ENCODE measurements at places on chromosomes 5 and 9. TPM values are rescaled to one million over a fixed set of nuclear protein-coding genes. Genes with fewer than 3 reads are reported as not detected.

DNA sequence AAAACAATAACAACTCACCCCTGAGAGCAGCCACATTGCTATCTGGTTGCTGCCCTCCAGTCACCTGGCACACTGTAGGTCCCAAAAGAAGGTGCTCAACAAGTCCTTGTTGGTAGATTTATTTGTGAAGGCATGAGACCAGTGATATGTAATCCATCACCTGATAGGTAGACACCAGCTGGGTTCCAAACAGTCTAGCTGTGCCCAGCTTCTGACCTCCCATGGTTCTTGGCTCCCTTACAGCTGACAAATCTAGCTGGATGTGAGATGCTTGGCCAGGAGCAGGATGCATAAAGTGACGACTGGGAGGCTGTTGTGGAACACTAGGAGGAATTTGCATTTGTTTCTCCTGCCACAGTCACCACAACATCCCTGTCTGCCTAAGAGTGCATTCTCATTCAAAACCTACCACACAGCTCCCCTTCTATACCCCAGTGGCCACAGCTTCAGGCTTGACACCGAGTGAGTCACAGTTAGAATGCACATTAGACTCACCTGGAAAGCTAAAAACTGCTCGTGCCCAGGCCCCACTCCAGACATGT, 7.8 kb upstream of the VLDLR start:
- no peak overlapping the region for H3K27ac ChIP-seq
- no peaks in the 10 kb centered on the region for H3K4me1 ChIP-seq
- H3K27me3 ChIP-seq = no peaks in the 10 kb centered on the region
- no peak for DNase-seq
- H3K36me3 ChIP-seq = no peaks in the 10 kb centered on the region

GRCh38 chr5:126138281-126138931, 284.8 kb upstream of the GRAMD2B start:
- DNase-seq = peak; percentile 75
- no peaks in the 10 kb centered on the region for H3K4me1 ChIP-seq
- no peak overlapping the region for H3K27ac ChIP-seq
- no peaks in the 10 kb centered on the region for H3K27me3 ChIP-seq
- H3K4me3 ChIP-seq = peak overlapping the region; percentile 40

- H3K36me3 ChIP-seq = peaks cover 2% of the 10 kb centered on the region
- H3K4me3 ChIP-seq = peak overlapping the region; percentile 1
- peaks cover 7% of the 10 kb centered on the region for H3K4me1 ChIP-seq
Observed at GRCh38 chr5:52947208-52947607, 41.9 kb upstream of the ITGA2 start.

GRCh38 chr5:133108481-133108921, 56.7 kb downstream of the HSPA4 start:
- no peaks in the 10 kb centered on the region for H3K4me1 ChIP-seq
- H3K36me3 ChIP-seq = peaks cover 2% of the 10 kb centered on the region
- DNase-seq = no peak
- H3K4me3 ChIP-seq = no peak overlapping the region
- no peaks in the 10 kb centered on the region for H3K27me3 ChIP-seq
- H3K27ac ChIP-seq = no peak overlapping the region

- peaks cover 8% of the 10 kb centered on the region for H3K36me3 ChIP-seq
- no peak overlapping the region for H3K4me3 ChIP-seq
- H3K27me3 ChIP-seq = no peaks in the 10 kb centered on the region
- H3K4me1 ChIP-seq = no peaks in the 10 kb centered on the region
- H3K27ac ChIP-seq = no peak overlapping the region
- no peak for DNase-seq
Observed at GRCh38 chr5:151144275-151144674, 13.3 kb downstream of the ANXA6 start.

- H3K4me3 ChIP-seq = no peak overlapping the region
- no peaks in the 10 kb centered on the region for H3K4me1 ChIP-seq
- H3K27ac ChIP-seq = no peak overlapping the region
- no peak for DNase-seq
- H3K27me3 ChIP-seq = no peaks in the 10 kb centered on the region
- no peaks in the 10 kb centered on the region for H3K36me3 ChIP-seq
Observed at GRCh38 chr5:113242481-113243348, 192.1 kb downstream of the TSSK1B start.

DNA sequence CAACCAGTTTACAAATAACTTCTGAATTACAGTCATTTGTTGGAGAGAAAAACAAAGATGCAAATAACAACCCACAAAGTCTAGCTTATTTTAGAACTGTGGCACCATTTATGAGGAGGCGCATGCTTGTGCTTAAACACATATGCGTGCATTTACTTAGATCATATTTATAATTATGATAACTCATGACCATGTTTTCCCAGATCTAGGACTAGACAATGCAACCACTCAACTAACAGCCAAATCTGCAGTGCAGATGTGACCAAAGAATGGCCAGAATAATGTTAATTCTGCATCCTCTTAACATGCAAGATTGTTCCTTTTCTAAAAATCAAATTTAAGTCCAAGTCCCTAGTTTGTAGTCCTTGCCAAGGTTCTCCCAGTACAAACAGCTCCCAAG, 167.3 kb upstream of the FST start:
- no peak for DNase-seq
- H3K4me3 ChIP-seq = no peak overlapping the region
- H3K27ac ChIP-seq = no peak overlapping the region
- no peaks in the 10 kb centered on the region for H3K27me3 ChIP-seq

DNA sequence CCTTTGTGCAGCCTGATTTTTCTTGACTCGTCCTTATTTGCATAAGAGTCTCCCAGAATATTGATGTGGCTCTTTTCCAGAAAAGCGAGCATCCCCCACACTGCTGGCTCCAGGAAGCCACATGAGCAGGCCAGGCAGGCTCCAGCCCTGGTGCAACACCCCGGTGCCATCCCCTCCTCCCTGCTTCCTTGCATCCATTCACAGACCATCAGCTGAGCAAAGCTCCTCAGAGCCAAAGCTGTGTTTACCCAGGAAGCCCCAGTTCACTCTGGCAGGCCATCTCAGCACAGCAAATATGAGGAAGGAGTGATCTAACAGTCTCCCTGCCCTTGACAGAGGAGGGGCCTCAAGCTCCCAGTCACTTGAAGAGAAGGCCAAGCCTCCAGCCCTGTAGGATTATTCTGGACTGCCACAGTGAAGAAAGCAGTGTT, 34.4 kb downstream of the INSYN2B start:
- DNase-seq = peak; percentile 36
- H3K4me3 ChIP-seq = no peak overlapping the region
- H3K27ac ChIP-seq = no peak overlapping the region
- no peaks in the 10 kb centered on the region for H3K36me3 ChIP-seq
- H3K4me1 ChIP-seq = no peaks in the 10 kb centered on the region

DNA sequence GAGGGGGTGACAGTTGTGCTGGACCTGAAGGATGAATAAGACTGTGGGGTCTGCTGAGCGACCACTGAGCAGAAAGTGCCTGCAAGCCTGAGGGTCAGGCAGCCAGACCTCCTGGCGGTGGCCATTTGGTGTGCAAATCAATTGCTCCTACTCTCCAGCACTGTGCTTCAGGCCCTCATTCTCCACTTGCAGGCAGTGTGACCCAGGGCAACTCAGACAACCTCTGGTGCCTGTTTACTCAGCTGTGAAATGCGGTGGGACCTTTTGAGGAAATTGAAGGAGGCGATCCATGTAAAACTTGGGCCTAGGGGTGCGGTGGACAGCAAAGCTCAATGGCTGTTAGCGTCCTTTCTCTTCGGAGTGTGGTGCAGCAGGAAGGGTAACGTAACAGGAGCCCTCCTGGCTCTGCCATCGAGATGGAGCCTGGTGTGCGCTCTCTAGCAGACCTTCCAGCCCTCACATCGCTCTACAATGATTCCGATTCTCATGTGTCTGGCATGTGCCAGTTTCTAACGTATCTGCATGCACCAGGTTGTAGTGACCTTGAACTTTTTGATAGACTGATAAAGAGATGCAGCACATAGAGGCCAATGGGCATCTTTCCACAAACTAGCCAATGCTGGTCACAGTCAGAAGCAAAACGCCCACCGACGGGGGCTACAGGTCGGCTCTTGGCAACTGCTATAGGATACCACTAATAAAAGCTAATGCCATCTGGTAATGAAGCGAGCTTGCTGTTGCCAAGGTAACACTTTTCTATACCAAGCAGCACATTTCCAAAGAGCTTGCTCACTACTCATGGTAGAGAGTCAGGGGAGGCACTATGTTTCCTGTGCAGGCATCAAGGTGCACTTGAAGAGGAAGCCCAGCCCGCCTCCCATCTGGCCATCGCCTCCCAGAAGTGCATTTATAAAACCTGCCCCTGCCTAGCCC, 159.7 kb upstream of the RAPGEF1 start:
- no peak overlapping the region for H3K4me3 ChIP-seq
- DNase-seq = no peak
- H3K36me3 ChIP-seq = no peaks in the 10 kb centered on the region
- no peak overlapping the region for H3K27ac ChIP-seq
- H3K4me1 ChIP-seq = no peaks in the 10 kb centered on the region
- H3K27me3 ChIP-seq = no peaks in the 10 kb centered on the region

DNA sequence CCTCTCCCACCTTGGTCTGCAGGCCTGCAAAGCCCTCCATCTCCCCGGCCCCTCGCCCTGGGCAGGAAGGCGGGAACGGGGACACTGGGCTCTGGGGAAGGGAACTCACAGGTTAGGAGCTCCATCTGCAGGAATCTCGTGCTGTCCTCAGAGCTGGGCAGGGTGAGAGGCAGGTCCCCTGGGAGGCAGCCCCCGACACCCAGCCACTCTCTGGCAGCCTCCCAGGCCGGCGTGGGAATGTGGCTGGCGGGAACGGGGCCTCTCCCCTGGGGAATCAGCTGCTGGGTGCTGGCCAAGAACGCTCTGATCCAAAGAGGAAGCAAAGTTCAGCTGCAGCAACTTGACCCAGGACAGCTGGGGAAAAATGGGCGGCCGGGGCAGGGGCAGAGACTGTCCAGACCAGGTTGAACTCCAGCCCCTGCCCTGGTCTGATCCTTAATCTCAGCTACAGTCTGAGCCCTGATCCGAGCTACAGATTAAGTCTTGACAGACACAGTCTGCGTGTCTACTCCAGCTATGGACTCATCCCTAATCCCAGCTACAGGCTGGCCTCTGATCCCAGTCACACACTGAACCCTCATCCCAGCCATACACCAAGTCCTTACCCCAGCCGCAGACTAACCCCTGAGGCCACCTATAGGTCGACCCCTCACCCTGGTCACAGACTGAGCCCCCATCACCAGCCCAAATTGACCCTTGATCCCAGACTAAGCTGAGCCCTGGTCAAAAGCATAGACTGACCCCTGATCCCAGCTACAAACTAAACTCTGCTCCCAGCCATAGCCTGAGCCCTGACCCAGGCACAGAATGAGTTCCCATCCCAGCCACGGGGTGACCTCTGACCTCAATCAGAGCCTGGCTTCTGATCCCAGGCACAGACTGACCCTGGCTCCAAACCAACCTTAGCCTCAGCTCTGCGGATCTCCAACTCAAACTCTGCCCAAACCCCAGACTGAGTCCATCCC, 37.3 kb upstream of the EGFL7 start:
- peak overlapping the region; percentile 34 for H3K27ac ChIP-seq
- peaks cover 30% of the 10 kb centered on the region for H3K4me1 ChIP-seq
- no peak overlapping the region for H3K4me3 ChIP-seq
- H3K27me3 ChIP-seq = no peaks in the 10 kb centered on the region

DNA sequence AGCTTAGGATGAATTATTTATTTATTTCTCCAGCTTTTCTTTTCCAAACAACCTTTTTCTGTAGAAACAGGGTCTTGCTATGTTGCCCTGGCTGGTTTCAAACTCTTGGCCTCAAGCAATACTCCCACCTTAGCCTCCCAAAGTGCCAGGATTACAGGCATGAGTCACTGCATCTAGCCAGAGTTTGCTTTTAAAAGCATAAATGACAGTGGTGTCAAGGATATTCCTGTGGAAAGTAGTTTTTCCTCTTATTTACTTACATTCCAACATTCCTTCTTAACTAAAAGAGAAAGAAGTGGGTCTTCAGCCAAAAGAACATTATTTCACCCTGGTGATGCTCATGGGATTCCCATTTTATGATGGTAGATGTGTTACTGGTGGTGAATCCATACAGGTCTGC, 62.4 kb downstream of the GRIA1 start:
- no peaks in the 10 kb centered on the region for H3K27me3 ChIP-seq
- no peak overlapping the region for H3K27ac ChIP-seq
- no peaks in the 10 kb centered on the region for H3K36me3 ChIP-seq

DNA sequence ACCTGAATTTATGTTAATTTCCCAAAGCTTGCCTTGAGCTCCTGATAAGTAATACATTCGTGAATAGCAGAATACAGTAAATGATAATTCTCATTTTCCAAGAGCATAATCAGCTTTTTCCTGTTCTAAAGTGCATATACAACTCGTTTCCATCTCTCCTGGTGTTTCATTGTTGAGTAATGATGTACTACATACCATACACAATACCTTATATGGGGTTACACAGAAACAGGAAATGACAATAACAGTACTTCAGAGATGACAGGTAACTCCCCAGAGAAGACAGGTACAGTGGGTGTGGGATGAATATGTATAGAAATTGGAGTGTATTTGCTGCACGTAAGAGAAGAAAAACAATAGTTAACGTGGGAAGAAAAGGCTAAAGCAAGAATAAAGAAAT, 287.1 kb downstream of the TENT4A start:
- H3K4me1 ChIP-seq = no peaks in the 10 kb centered on the region
- no peaks in the 10 kb centered on the region for H3K36me3 ChIP-seq
- no peak for DNase-seq
- no peak overlapping the region for H3K27ac ChIP-seq

GRCh38 chr9:109745335-109746283, 34.4 kb upstream of the PALM2AKAP2 start:
- DNase-seq = peak; percentile 30
- no peak overlapping the region for H3K27ac ChIP-seq
- no peaks in the 10 kb centered on the region for H3K36me3 ChIP-seq
- no peaks in the 10 kb centered on the region for H3K27me3 ChIP-seq

- no peaks in the 10 kb centered on the region for H3K36me3 ChIP-seq
- no peak overlapping the region for H3K4me3 ChIP-seq
- no peaks in the 10 kb centered on the region for H3K27me3 ChIP-seq
- H3K4me1 ChIP-seq = no peaks in the 10 kb centered on the region
Observed at GRCh38 chr9:136235709-136236455, 9.7 kb downstream of the QSOX2 start.

- H3K27me3 ChIP-seq = no peaks in the 10 kb centered on the region
- no peaks in the 10 kb centered on the region for H3K36me3 ChIP-seq
- H3K4me3 ChIP-seq = no peak overlapping the region
- H3K4me1 ChIP-seq = no peaks in the 10 kb centered on the region
Observed at GRCh38 chr9:98879963-98880310, 63.8 kb upstream of the COL15A1 start.

- H3K4me3 ChIP-seq = no peak overlapping the region
- no peak for DNase-seq
- H3K27me3 ChIP-seq = no peaks in the 10 kb centered on the region
- no peak overlapping the region for H3K27ac ChIP-seq
Observed at GRCh38 chr5:137649228-137649935, 86.5 kb downstream of the KLHL3 start.

- no peaks in the 10 kb centered on the region for H3K36me3 ChIP-seq
- H3K27ac ChIP-seq = no peak overlapping the region
- H3K27me3 ChIP-seq = no peaks in the 10 kb centered on the region
- no peak for DNase-seq
- no peak overlapping the region for H3K4me3 ChIP-seq
- H3K4me1 ChIP-seq = no peaks in the 10 kb centered on the region
Observed at GRCh38 chr9:112586599-112587155, 100.0 kb downstream of the KIAA1958 start.

GRCh38 chr9:6133346-6134063, 82.1 kb upstream of the IL33 start:
- no peak overlapping the region for H3K27ac ChIP-seq
- no peak overlapping the region for H3K4me3 ChIP-seq
- no peaks in the 10 kb centered on the region for H3K4me1 ChIP-seq
- no peaks in the 10 kb centered on the region for H3K36me3 ChIP-seq
- H3K27me3 ChIP-seq = no peaks in the 10 kb centered on the region
- DNase-seq = no peak

The ZNF169 gene
- 7.9 TPM for total RNA-seq

The PCDH12 gene
- total RNA-seq = 14.1 TPM

The C7 gene
- total RNA-seq = 849 TPM

The ARSI gene
- total RNA-seq = 0.57 TPM

The BARX1 gene
- total RNA-seq = not detected

Data from kidney (tissue), 22 donors.